ENCODE measurements at places on chromosomes 3 and 15. TPM values are rescaled to one million over a fixed set of nuclear protein-coding genes. Genes with fewer than 3 reads are reported as not detected.

DNA sequence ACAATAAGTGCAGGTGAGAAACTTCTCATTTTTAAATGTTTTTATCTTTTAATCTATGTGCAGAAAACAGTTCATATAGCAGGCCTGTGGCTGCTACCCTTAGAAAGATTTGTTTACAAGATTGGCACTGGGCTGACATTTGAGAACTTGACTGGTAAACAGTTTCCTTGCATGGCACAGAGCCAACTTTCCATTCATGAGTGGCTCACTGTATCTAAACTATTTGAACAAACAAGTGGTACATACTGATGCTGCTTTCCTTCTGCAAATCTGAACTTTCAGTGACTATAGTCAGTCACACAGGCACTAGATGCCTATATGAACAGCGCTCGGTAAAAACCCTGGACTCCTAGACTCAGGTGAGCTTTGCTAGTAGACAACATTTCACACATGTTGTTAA lies 6.3 kb upstream of the GTPBP8 start:
- DNase-seq: no peak

DNA sequence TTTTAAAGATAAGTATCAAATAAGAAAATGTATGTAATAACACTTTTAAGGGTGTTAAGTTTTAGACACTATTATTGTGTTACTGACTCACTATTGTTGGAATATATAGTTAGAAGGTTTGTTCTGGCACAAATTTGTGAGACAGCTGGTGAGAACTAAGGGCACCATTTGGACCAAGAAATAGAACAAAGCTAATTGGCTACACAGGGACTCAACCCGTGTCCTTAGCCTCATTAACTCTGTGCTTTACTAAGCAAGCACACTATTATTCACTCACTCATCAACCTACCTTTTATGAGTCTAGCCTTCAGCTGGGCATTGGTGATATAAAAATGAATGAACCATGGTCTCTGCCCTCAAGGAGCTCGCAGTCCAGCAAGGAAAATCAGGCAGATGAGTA lies 4.1 kb upstream of the UNC13C start:
- no peak for DNase-seq

DNA sequence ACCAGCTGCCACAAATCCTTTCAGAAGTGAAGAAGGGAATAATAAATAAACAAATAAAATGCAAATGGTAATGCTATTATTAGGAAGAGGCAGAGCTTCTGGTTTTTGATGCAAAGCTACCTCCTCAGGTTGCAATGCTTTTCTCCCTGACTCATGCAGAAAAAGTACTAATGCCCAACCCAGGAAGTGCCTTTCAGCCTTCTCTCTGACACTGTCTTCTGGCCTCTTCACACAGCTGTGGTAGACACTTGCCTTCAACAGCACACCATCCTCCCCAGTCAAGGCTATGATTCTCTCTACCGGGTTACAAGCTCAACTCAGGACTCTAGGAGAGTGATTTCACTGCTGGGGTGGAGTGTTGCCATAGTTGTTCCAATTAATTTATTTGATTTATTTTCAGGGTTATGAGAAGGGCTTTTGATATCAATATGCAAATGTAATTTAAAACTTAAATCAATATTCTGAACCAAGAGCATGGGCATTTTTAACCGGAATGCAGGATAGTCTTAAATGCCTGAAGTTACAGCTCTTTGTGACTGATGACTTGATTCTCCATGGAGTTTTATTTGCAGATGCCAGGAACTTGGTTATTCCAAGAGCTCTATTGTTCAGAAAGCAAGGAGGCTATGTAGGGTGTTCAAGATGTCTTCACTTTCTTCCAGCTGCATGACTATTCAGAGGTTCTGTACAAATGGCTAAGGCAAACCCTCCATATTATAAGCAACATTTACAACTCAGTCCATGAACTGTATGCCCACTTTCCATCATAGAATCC lies 27.1 kb upstream of the GALNT15 start:
- DNase-seq: no peak

DNA sequence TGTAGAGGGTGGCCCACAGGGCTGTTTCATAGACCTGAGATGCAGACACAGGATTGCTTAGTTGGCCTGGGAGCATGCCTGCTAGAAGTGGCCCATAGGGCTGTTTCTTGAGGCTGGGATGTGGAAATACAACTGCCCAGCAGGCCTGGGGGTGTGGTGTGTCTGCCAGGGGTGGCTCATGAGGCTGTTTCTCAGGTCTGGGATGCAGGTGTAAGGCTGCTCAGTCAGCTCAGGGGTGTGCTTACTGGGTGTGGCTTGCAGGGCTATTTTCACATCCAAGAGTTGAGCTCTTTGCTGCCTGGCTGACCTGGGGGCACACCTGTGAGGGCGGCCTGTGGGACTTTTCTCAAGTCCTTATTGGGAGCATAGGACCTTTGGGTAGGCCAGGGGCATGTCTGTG lies 131.3 kb downstream of the DOCK3 start:
- DNase-seq: no peak

- no peak for DNase-seq
These were observed 53.9 kb downstream of the SMAD3 start for GRCh38 chr15:67119238-67119846.

DNA sequence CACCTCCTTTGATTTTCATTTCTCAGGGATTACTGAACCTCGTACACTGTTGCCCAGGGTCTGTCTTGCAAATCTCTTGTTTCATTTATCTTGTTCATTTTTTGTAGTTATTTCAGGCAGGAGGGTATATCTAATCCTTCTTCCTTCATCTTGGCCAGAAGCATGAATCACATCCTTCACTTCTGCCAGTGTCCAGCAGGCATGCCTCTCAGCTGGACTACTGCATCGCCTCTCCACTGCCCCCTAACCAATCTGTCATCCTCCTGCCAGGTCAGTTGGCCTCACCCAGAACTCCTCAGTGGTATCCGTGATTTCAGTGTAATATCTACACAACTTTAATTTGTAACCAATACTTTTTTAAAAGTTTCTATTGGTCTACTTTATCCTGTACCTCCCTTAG lies 297.9 kb downstream of the GABRG3 start:
- no peak for DNase-seq

DNA sequence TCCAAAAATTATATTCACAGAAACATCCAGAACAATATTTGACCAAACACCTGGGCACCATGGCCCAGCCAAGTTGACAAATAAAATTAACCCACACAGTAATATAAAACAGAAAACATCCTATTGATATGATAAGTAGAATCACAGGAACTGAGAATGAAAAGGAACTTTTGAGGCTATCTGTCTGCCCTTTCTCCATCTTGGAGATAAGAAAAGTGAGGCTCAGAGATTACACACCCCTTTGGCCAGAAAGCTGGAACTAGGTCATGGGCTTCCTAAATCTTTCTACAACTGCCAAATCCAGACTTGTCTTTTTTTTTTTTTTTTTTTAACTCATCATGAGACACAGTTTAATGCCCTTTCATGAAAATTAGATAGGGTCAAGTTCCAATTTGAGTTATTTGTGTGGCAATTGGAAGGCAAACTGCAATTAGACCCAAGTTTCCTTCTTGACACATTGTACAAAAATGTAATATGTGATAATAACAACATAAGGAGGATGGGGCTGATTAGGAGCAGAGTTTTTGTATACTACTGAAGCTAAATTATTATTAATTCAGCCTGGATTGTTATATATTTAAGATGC lies 137.2 kb downstream of the RPL22L1 start:
- DNase-seq: no peak

GRCh38 chr3:196144383-196145105 lies 62.7 kb upstream of the TFRC start:
- DNase-seq: no peak

DNA sequence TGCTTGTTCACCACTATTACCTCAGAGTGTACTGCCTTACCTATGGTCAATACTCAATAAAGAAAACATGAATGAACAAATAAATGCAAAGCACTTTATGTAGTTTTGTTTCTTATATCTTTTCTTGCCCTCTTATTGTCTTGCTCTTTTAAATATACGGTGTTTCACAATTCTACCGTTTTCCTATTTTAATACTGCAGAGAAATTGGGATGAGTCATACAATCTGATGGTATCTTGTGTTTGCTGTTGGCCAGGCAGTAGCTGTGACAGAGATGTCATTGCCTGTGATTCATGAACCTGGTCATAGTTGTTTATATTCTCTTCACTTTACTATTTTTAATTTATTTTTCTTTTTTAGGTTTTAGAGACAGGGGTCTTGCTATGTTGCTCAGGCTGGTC lies 48.3 kb downstream of the SERP1 start:
- DNase-seq: no peak

GRCh38 chr3:105359098-105359762 lies 7.5 kb upstream of the ALCAM start:
- no peak for DNase-seq

DNA sequence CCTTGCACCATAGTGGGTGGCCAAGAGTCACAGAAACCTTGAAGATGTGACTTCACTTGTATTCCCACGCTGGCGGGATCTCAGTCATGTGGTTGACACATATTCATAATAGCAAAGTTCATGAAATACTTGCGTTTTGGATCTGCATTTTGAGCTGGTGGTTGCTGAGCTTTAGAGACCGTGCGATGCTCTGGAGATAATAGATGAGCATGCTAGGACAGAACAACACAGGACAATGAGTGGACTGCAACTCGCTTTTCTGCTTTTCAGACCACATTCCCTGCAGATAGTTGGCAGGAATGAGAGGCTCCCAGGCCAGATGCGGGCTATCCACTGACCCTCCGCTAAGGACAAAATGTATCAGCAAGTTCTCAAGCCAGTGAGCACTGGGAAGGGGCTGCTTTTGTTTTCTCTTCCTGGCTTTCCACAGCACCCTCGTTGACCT lies 13.8 kb upstream of the STARD5 start:
- no peak for DNase-seq

- no peak for DNase-seq
These were observed 31.7 kb downstream of the RAB27A start for GRCh38 chr15:55257938-55258337.

DNA sequence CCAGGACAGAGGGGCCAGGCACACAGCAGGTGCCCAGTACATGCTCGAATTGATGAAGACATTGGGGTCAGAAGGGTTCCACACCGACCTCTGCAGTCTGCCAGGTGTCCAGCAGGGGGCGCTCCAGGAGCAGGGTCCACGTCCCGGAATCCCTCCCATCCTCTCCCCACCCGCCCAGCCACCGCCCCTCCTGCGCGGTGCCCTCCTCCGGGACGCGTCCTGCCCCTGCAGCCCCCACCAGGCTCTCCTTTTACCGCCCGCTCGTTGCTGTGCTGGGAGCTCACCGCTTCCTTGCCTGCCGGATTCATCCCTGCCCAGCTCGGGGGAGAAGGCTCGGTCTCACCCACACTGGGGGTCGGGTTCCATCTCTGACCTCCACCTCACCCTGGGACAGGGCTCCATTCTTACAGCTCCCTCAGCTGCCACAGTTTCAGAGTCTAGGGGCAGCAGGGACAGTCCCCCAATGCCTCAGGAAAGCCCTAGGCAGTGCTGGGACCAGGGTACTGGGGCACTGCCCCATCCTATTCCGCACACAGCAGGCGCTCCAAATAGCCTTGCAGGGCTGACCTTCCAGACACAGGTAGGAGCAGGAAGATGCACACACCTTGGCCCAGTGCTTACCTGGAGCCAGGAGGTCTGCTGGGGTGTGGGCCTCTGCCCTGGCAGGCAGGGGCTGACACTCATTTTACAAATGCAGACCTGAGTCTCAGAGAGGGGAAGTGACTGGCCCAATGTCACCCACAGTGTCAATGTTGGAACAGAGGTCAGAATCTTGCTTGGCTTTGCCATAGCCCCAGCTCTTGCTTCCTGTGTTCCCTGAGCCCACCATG lies 31.0 kb downstream of the GRIP2 start:
- DNase-seq: no peak

- DNase-seq: no peak
These were observed 178.0 kb downstream of the PCCB start for GRCh38 chr3:136428167-136428566.

DNA sequence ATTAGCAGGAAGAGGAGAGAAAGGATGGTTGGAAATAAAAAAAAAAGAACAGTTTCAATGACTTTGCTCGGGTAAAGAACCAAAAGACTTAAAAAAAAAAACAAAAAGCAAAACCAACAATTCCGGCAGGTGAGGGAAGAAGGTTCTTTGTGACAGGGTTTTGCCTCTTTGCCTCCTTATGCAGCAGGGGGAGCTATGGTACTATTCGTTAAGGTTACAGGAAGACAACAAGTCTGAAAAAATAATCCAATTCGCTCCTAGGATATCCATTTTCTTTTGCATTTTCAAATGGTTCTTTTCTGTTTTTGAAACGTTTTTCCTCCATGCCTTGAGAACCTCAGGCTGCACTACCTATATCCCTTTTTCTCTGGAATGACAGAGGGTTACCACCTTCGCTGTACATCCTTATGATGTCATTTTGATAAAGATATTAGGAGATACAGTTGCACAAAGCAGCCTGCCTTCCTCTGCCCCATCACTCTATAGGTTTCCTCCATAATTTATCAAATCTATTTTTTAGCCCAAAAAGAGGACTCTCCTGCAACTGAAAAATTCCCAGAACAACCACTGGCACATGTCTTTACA lies 55.0 kb downstream of the CFAP20DC start:
- DNase-seq: peak; percentile 47

GRCh38 chr3:117011687-117012250 lies 302.2 kb downstream of the TUSC7 start:
- no peak for DNase-seq

GRAMD2A gene
- 2.4 TPM for total RNA-seq

MST1 gene
- total RNA-seq: 12.4 TPM

UBXN7 gene
- 13.0 TPM for total RNA-seq

CISH gene
- 3.8 TPM for total RNA-seq

CCR4 gene
- not detected for total RNA-seq

TMEM115 gene
- 82.5 TPM for total RNA-seq

FOXL2NB gene
- 2.7 TPM for total RNA-seq

IL17RB gene
- total RNA-seq: 0.27 TPM

CPLX3 gene
- total RNA-seq: not detected

RTP1 gene
- total RNA-seq: not detected

PLA2G4D gene
- not detected for total RNA-seq

GOLGA6B gene
- not detected for total RNA-seq

HMCES gene
- total RNA-seq: 30.1 TPM

All from kidney epithelial cell (primary cell).